WERI-Rb-1 (cell line): ENCODE measurements at places on chromosomes 2 and 18.

GRCh38 chr2:186714611-186715010 lies 20.8 kb downstream of the FAM171B start:
- DNase-seq = no peak

GRCh38 chr2:23615216-23616020 lies 230.4 kb downstream of the KLHL29 start:
- DNase-seq = no peak

DNA sequence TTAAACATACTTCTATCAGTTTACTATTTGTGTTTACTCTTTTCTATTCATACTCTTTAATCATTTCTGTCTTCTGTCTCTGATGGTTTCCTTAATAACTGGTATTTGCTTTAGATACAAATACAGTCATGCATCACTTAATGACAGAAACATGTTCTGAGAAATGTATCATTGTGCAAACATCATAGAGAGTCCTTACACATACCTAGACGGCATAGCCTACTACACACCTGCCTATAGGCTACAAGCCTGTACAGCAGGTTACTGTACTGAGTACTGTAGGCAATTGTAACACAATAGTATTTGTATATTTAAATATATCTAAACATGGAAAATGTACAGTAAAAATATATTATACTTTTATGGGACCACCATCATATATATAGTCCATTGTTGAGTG lies 36.3 kb downstream of the VSNL1 start:
- no peak for DNase-seq

DNA sequence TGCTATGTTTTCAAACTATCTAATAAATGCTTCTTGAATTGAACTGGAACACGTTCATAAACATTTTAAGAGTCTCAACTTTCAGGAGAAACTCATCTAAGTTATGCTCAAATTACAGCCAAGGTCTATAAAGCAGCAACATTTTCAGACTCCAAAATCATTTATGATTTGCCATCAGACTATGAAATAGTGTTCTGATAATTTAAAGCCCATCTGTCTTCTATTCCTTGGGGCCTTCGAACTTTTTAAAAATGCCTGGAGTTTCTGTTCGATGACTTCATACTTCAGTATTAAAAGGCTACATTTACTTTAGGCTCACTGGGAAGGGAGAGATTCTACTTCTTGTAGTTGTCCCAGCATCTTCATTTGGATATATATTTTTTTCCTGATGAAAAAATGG lies 73.6 kb upstream of the NXPH2 start:
- DNase-seq = no peak

DNA sequence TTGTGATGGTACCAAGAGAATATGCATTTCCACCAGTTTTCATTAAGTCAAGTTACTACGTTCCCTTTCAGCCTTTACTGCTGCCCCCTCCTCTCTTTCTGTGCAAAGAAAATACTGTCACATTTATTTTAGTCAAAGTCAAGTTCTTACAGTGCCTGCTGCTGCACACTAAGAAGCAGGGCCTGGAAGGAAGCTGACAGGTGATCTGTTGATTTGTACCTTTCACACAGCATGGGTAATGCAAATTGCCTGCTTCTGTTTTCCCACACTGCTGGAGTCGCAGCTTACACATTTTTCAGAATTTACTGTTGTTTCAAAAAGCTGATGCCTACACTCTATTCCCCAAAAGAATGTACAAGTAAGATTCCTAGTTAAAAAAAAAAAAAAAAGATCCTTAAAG lies 48.7 kb upstream of the CD226 start:
- DNase-seq = no peak

DNA sequence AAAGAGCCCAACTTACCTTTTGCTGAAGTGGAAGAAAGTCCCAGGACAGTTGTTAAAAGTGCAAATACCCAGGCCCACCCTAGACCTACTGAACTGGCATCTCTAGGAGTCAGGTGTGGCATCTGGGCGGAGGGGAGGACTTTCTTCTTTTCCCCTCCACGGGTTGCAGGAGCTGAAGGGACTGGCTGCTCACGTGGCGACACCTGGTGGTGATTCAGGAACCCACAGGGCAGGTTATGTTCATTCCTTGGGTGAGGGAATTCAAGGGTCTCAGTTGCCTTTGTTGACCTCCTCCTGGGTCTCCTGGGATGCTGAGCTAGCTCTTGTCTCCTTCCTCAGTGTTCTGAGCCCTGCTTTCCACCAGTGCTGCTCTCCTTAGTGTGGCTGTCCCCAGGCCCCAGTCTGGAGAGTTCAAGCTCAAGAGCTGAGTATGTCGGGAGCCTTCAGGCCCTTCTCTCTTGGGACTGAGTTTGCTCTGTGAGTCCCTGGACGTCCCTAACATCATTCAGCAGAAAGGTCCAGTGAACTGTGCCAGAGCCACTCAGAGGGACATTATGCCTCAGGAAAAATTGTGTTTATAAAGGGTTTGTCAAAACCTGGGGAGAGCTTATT lies 56.9 kb downstream of the DYSF start:
- DNase-seq = peak; percentile 86

DNA sequence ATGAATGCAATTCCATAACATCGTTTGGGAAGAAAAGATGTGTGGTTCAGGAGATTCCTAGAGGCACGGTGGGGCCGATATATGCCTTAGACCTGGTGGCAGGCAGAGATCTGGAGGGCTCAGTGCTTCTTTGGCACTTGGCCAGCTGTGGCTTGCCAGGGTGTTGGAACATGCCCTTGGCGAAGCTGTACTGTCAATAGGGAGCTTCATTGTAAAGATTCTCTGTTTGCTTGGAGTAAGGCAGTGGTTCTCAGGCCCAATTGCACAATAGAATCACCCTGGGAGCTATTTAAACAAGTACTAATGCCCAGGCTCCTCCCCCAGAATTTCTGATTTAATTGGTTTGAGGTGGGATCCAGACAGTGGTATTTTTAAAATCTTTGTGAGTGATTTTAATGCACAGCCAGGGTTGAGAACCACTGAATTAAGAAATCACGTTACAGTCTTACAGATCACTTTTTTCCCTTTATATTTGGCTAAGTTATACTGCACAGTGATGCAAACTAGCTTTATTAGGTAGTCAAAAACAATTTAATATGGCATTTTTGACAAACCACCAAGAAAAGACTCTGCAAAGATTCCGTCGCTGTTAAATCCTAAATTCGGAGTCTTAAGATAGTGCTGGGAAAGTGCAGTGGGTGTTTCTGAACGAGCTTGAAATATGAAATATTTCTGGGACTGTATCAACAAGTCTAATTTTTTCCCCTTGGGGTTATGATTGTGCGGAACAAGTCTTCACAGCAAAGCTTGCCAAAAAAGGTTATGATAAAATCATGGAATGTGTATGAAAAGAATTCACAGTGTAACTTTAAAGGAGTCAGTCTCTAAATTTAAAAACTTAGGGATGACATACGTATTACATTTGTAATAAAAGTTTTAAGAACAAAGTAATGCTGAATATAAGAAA lies 78.0 kb downstream of the CRIM1 start:
- DNase-seq = no peak

DNA sequence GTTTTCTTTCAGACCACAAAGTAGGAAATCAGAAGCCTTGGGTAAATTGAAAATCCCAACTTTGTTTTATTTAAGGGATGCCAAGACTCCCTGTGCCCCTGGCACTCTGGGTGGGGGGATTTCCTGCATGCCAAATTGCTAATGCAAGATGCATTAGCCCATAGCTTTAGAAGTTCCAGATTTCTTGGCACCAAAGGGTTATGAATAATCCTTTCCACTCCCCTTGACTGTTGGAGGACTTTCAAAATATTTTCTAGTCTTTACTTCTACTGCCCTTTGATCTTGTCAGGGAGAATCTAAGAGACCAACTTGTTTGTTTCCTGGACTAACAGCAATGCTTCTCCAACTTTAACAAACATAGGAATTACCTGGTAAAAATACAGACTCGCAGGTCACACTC lies 81.8 kb upstream of the TGIF1 start:
- no peak for DNase-seq
